RPMI7951 (cell line): ENCODE measurements at places on chromosomes 13 and 19. TPM values are rescaled to one million over a fixed set of nuclear protein-coding genes. Genes with fewer than 3 reads are reported as not detected.

GRCh38 chr19:38362076-38362945 lies 12.1 kb upstream of the PSMD8 start:
- peak; percentile 77 for DNase-seq

GRCh38 chr13:107643615-107644014 lies 571.7 kb downstream of the LIG4 start:
- no peak for DNase-seq

- peak; percentile 49 for DNase-seq
Observed at GRCh38 chr19:8334458-8335342, 8.4 kb downstream of the KANK3 start.

GRCh38 chr13:48770372-48770771 lies 116.6 kb downstream of the CYSLTR2 start:
- DNase-seq, result no peak

DNA sequence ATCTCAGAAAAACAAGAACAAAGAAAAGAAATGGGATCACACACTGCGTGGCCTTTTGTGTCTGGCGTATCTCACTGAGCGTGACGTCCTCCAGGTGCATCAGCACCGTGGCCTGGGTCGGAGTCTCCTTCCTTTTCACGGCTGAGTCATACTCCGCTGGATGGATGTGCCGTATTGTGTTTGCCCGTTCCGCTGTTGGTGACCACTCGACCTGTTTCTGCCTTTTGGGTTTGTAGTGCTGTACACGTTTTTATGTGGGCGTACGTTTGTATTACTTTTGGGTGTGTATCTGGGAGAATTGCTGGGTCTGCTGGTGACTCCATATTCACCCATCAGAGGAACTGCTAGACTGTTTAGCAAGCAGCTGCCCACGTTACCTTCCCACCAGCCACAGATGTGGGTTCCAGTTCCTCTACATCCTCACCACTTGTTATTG lies 11.4 kb downstream of the ARID3A start:
- no peak for DNase-seq

- no peak for DNase-seq
Observed at GRCh38 chr19:44579663-44580365, 33.5 kb upstream of the IGSF23 start.

- DNase-seq, result no peak
Observed at GRCh38 chr19:49507803-49508494, 4.5 kb upstream of the FCGRT start.

DNA sequence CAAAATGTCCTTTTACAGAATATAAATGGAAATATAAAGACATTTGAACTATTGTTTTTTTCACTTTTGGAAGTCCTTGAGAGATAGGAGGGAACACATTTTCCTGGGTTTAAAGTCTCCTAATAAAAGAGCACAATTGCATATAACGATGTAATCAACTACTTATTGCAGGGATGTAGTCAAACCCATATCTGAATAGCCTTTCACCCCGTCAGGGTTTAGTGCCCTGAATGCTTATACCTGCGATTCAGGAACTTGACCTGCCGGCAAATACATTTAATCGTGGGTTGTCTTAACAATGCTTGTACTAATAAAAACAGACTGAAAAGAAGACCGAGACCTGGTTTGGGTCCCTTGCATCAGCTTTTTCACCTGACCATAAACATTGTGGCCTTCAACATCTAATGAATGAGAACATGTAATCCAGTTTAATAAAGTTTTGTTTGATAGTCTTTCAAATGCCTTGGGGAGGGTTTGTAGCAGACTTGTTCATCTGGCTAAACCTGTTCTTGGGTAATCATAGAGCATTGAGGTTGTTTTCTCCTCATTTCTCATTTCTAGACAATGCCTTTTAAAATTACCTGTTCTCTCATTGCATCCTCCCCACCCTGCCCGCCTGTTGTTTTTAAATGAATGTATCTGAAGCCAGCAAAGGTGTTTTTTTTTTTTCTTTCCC lies 7.0 kb downstream of the KLF5 start:
- no peak for DNase-seq

DNA sequence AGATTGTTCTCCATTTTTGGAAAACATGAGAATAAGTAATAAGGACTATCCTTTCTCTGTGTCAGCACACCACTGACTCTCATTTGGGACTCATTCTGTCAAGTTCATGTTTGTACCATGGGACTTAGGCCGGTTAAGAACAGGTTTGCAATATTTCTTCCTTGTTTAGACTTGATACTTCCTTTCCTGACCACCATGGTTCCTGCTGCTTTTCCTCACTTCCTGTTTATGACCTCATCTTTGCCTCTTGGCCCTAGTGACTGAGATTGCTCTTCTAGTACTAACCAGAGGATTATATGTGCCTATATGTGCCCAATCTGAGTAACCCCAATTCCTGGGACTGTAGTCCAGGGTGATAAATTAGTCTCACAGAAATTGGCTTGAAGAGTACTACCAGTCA lies 32.5 kb upstream of the NDFIP2 start:
- peak; percentile 11 for DNase-seq

DNA sequence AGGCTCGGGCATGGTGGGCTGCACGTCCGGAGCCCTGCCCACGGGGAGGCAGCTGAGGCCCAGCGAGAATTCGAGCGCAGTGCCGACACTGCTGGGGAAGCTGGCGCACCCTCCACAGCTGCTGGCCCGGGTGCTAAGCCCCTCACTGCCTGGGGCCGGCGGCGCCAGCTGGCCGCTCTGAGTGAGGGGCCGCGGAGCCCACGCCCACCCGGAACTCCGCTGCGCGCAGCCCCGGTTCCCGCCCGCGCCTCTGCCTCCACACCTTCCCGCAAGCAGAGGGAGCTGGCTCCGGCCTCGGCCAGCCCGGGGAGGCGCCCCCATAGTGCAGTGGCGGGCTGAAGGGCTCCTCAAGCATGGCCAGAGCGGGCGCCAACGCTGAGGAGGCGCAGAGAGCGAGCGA lies 2080.4 kb downstream of the PCDH9 start:
- DNase-seq, result no peak

DNA sequence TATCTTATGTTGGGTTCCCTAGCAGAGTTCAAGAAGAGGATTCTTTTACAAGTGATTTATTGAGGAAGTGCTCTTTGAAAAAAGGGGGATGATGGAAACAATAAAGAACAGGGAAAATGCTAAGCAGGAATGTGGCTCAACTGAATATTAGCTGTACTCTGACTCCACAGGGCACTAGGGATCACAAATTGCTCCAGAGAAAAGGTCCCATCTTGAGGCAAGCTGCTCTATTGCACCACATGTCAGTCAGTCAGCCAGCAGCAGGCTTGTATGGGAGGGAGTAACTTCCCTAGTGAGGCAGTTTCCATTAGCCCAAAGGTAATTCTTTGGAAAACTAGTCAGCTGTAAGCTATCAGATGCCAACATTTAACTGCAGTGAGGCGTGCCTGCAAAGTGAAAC lies 73.3 kb upstream of the FNDC3A start:
- peak; percentile 26 for DNase-seq

DNA sequence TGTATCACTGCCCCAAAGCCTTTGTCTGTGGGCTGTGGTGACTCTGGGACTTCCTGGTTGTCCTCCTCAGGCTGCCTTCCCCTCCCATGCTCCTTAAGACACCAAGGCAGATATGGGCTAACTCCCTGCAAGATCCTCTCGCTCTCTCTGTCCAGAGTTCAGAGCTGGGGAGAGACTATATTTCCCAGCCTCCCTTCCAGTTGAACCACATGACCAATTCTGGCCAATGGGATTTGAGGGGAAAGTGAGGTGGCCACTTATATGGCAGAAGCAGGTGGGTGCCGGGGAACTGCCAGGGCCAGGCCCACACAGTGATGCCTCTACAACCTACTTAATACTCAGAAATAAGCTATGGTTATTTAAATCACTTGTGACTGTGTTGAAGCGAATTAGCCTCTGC lies 16.2 kb upstream of the ANGPTL8 start:
- no peak for DNase-seq

- no peak for DNase-seq
Observed at GRCh38 chr19:54153731-54154326, 5.7 kb downstream of the LENG1 start.

DNA sequence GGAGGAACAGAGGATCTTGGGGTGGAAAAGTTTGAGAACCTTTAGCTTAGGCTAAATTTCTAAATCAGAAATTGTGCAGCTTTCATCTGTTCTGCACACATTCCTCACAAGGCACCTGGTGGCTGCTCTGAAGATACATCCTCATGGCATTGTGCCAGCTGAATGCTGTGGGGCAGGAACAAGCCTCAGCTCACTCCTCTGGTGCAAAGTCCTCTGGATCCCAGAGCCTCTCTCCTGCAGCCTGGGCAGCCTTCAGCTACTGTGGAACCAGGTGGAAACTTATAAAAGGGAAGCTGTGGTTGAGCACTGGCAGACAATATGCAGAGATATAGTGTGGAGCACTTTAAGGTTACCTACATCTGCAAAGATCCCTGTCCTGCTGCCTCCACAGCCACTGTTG lies 72.3 kb downstream of the KCTD12 start:
- no peak for DNase-seq

GRCh38 chr13:110706570-110707372 lies 855 bp upstream of the CARS2 start:
- no peak for DNase-seq

GRCh38 chr19:42178791-42179674 lies 38.4 kb downstream of the DEDD2 start:
- DNase-seq, result no peak

- DNase-seq, result no peak
Observed at GRCh38 chr13:32840989-32841713, 175.1 kb upstream of the KL start.

DNA sequence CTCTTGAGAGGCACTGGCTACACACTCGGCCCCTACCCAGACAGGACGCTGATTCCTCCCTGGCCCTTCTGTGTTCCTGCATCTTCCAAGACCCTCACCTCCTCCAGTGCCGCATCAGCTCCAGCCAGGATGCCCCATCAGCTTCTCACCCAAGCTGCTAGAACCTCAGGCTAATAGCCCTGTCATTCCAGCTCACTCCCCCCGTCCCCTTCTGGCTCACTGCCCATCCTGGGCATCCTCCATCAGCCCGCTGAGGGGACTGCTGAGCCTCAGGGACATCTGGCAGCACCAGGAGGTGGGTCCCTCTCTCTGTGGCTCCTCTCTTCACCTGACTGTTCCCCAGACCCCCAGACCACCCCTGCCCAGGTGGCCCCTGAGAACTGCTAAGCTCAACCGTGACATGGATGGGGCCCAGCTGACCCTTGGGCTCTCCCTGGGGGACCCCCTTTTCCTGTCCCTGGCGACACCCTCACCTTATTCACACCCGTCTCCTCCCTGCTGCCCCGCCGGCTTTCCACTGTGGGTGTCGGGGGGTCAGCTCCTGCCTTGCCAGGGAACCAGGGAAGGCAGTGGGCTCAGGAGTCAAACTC lies 4.8 kb downstream of the FFAR3 start:
- no peak for DNase-seq

DNA sequence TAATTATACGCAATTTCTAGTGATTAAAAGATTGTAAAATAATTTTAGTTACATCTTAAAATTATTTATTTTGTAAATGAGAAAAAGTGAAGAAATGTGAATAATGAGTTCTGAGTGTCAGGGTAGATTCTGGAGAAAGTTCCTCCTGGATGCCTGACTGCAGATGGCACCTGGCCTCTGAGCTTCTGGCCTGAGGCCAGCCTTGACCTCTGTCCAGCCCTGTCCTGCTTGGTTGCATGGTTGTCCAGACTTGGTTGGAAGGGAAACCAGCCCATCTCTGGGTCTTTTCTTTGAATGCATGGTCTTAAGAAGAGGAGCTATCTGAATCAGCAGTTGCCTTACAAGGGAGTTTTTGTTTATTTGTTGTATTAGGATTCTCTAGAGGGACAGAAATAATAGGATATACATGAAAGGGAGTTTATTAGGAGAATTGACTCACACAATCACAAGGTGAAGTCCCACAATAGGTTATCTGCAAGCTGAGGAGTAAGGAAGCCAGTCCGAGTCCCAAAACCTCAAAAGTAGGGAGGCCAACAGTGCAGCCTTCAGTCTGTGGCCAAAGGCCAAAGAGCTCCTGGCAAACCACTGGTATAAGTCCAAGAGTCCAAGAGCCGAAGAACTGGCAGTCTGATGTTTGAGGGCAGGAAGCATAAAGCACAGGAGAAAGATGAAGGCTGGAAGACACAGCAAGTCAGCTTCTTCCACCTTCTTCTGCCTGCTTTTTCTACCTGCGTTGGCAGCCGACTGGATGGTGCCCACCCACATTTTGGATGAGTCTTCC lies 385.8 kb downstream of the ZNF536 start:
- DNase-seq, result no peak

Gene HSH2D
- total RNA-seq, result not detected in 2 replicates

Gene PALM
- 0.10 TPM in 1 of 2 replicates, not detected in the other for total RNA-seq

Gene CUL4A
- 69.4 and 72.4 TPM in 2 replicates for total RNA-seq

Gene ZIM2
- 0.24 TPM in 1 of 2 replicates, not detected in the other for total RNA-seq

Gene KBTBD6
- total RNA-seq, result 9.0 and 9.2 TPM in 2 replicates
